ENCODE measurements at places on chromosomes 12 and 14.

DNA sequence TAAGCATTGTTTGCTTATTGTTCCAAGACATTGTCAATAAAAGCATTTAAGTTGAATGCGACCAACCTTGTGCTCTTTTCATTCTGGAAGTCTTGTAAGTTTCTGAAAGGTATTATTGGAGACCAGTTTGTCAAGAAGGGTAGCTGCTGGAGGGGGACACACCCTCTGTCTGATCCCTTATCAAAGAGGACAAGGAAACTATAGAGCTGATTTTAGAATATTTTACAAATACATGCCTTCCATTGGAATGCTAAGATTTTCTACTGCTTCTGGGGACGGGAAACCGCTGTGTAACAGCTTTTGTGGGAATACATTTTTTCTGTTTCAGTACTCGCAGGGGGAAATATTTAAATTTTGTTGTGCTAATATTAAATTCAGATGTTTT lies 3.5 kb downstream of the FOS start:
- no peak for DNase-seq

- no peak for DNase-seq
Measured at GRCh38 chr12:1869145-1869544, 48.8 kb downstream of the LRTM2 start.

DNA sequence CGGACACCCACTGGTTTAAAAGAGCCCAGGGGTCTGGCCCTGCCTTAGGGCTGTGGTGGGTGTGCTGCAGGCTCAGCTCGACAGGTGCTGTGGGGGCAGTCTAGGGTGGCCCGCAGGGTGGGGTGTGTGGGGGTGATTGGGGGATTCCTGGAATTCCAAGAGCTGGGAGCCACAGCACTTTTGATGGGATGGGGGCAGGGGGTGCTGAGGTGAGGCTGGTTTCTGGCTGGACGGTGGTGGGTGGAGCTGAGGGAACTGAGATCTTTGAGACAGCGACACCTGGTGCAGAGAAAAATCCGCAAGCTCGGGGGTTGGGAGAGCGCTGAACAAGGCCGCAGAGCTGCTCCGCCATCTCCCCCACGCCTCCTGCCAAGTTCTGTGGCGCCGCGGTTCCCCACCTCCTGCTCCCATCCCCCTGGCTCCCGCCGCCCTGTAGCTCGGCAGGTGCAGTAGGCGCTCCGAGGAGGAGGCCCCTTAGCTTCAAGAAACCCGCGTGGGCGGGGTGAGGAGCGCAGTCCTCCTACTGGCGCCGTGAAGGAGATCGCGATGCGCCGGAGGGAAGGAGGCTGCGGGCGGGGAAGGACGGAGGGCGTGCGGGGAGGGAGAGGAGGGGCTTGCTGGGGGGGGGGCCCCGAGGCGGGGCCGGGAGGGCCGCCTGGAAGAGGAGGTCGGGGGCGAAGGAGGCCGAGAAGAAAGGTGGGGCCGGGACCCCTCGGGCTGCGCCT lies 1.3 kb upstream of the TEDC1 start:
- peak; percentile 90 for DNase-seq

DNA sequence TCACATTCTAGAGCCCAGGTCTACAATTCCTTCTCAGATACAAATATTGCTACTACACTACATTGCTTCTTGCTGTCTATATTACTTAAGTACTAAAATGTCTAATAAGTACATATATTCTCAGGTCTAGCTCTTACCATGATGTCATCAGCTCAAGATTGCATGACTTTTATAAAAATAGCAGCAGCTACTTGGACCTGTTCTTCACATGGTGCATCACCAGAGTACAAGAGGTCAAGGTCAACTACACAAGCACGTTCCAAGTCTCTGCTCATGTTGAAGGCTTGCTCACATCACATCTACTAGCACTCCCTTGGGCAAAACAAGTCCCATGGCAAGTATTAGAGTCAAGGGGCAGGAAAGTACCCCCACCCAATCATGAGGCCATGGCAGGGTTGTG lies 465.6 kb downstream of the MED13L start:
- DNase-seq = no peak

DNA sequence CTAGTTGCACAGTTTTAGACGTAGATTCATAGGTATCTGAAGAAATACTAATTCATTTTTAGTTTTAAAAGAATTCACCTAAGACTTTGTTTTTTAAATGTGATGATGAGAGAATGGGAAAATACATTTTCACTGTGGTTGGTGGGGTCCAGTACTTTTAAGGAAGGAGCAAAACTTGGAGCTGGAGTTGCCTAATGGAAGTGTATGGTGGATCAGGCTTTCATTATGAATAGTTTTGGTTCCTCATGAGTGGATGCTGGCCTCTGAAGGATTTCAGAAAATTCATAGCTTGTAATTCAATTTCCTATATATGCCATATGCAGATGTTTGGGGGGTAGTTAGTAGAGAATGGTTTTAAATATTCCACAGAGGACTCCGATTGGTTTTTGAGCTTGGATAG lies 27.1 kb downstream of the STK38L start:
- DNase-seq = no peak

All from hindlimb muscle (tissue), 1 donor.